Bone marrow (tissue), 2 donors: ENCODE measurements at places on chromosomes 7 and 10.

- no peak for DNase-seq
Measured at GRCh38 chr7:158470336-158470735, 117.3 kb downstream of the PTPRN2 start.

- DNase-seq, result no peak
Measured at GRCh38 chr10:60399328-60399727, 9.7 kb upstream of the ANK3 start.

DNA sequence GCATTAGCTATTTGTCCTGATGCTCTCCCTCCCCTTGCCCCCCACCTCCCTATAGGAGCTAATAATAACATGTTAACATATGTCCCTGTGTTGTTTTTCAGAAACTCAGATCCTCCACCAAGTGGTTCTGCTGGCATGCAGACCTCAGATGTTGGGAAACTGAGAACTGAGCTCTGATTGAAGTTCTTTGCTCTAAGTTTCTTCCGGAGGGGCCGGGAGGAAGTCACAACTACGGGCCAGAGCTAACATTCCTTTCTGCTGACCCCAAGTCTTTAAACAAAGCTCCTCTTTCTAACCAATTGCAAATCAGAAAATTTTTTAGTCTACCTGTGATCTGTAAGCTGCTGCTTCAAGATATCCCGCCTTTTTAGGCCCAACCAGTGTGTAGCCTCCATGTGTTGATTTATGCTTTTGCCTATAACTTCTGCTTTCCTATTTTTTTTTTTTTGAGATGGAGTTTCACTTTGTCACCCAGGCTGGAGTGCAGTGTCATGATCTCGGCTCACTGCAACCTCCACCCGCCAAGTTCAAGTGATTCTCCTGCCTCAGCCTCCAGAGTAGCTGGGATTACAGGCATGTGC is 66.6 kb downstream of the LYZL1 start:
- DNase-seq, result no peak

DNA sequence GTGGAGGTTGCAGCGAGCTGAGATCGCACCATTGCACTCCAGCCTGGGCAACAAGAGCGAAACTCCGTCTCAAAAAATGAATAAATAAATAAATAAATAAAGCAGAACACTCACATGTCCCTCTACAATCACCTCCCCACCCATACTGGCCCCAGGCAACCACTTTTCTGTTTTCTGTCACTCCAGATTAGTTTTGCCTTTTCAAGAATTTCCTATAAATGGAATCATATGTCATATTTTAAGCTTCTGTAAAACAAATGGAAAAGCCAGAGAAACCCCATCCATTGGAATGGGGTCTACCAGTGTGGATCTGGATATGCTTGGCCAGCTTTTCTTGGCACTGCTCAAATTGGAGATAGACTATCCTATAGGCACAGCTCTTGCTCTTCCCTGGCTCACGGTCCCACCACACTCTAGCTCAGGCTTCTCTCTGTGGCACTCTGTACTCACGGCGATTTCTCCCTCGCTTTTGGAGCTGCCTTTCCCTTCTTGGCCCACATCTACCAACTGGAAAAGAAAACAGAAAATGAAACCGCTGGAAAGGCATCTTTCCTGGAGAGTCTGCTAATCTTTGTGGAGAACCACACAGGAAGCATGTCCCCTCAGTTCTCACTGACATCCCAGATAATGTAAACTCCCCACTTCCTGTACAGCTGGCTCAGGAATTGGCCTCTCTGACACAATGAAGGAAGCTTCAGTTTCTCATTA is 210.1 kb downstream of the JCAD start:
- peak; percentile 87 for DNase-seq

DNA sequence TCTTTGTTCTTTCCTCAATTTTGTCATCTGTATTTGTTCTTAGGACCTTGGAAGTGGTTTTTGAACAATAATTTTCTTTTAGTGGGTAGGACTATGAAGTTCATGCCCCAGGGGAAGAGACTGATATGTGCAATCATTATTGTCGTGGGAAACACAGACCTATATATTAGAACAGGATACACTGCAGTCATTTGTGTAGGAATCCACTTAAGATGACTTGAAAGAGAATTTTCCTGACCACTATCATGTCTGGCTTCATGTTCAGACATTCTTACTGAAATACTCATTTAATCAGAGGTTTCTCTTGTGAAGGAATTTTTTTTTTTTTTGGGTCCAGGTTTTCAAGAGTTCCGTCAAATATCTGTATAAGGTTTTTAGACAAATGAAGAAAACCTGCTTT is 163.6 kb downstream of the SUGCT start:
- DNase-seq, result no peak

- no peak for DNase-seq
Measured at GRCh38 chr10:134247-135131, 766 bp upstream of the ZMYND11 start.

GRCh38 chr7:140212100-140212881 is 35.5 kb upstream of the KDM7A start:
- DNase-seq, result no peak
